ENCODE measurements at places on chromosomes 2 and 18. TPM values are rescaled to one million over a fixed set of nuclear protein-coding genes. Genes with fewer than 3 reads are reported as not detected.

CD8A gene
- total RNA-seq = 666 TPM

POTEJ gene
- not detected for total RNA-seq

RNF144A gene
- 91.1 TPM for total RNA-seq

TDRD15 gene
- not detected for total RNA-seq

IL1R2 gene
- total RNA-seq = not detected

STAT4 gene
- total RNA-seq = 170 TPM

NEU2 gene
- not detected for total RNA-seq

Data from activated naive CD8-positive, alpha-beta T cell treated with anti-CD3 and anti-CD28 coated beads, Interleukin-2, amount 10 ng/mL, durations not matched to agents 7 days and 5 days (primary cell).